Fibroblast of villous mesenchyme (primary cell): ENCODE measurements at places on chromosomes 3 and 15. TPM values are rescaled to one million over a fixed set of nuclear protein-coding genes. Genes with fewer than 3 reads are reported as not detected.

DNA sequence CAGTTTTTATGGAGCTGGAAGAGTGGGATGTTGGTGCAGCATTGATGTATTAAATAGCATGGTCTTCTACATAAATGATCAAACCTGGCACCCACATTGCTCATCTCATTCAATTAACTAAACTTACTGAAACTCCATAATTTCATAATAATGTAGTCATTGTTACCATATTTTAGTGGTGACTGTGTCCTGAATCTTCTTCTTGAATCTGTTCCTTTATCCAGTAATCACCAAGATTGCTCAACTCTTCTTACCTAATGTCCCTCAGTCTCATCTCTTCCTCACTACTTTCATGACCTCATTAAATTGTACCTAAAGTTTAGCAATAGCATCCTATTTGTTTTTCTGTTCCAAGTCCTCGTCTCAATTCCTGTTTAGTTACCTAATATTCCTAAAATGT, 69.8 kb downstream of the FGF7 start:
- peak; percentile 89 for DNase-seq

- peak; percentile 67 for DNase-seq
Measured at GRCh38 chr15:37076543-37076942, 23.8 kb downstream of the MEIS2 start.

- peak; percentile 25 for DNase-seq
Measured at GRCh38 chr3:73070675-73071575, 9.5 kb downstream of the EBLN2 start.

DNA sequence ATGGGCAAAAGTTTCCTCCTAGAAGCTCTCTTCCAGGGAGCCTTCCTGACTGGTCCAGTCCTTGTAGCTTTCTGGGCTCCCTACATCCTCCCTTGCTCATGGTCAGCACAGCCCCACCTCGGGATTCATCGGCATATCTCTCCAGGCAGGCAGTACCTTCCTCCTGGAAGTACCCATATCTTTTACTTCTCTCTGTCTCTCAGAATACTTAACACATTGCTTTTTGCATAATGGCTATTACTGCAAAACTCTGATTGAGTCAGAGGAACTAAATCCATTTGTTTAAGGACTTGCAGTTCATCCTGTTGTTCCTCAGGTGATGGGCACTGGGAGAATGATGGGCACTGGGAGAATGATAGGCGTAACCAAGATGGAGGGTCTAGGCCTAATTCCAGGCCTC, 13.8 kb upstream of the ZBTB38 start:
- DNase-seq: no peak

DNA sequence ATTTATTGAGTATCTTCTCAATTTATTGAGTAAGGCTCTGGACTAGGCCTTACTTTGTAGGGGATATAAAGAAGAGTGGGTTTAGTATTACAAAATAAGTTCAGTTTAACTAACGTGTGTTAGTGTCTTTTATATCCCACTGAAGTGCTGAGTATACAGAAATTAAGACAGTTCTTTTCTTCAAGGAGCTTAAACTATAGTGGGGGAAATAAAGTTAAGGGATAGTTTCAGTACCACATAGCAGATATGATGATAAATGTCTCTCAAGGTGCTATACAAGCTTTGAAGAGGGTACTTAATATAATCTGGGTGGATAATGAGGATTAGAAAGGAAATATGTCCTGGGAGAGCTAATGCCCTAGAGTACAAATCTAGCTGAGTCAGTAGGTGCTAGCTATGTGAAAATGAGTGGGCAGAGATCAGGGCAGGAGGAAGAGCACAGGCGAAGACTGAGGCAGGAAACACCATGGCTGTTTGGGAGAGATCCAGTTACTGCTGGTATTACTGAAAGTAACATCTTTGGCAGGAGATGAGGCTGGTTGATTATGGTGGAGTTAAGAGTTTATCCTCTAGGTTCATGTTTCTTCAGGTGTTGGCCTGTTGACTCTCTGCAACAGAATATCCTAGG, 46.0 kb downstream of the TEX9 start:
- DNase-seq: no peak

DNA sequence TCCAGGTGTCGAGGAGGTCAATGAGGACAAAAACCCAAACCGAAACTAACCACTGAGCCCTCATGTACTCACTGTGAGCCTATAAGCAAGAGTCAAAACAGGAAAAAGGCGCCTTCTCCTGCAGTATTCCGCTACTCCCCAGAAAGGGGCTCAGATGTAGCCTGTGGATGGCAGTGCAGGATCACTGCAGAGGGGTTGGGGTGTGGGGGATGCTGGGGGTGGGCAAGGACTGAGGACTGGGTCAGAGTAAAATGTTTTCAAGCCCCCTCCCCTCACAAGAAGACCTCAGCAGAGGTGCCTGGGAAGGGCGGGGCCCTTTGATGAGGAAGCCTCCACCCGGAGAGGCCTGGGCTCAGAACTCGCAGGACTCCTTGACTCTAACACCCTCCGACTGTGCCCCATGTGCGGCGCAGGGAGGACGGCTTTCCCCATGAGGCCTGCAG, 170.1 kb downstream of the OSBPL10 start:
- DNase-seq: no peak

DNA sequence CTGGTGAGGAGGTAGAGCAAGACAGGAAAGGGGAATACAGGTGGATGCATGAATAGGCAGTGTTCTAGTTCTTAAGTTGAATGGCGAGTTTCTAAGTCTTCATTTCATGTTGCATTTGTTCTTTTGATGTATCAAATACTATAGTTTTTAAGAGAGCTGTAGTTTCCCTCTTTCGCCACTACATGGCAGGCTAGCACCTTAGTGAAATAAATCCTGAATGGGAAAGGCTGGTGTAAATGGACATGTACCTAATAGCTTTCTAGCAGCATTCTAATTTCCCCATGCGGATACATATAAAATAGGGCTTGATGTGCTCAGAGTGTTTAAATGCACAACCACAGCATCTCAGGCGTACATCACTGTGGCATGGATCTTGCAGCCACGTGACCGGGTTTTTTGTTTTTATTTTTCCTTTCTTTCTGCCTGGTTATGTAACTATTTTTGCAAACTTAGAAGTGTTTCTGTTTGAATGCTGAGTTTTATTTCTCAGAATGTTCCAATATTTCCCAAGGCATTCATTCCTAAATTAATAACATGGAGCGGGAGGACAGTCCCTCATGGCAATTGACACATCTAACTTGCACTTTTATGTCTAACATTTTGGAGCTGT, 23.5 kb upstream of the CLN6 start:
- DNase-seq: peak; percentile 88

Gene MUSTN1
- total RNA-seq: not detected in 2 replicates

Gene CLEC3B
- 0.43 and 0.64 TPM in 2 replicates for total RNA-seq
